ENCODE measurements at places on chromosomes 11 and 22.
A peak's percentile ranks its signal among the peaks of the same experiment; 100 is the strongest.

- H3K36me3 ChIP-seq = no peaks in the 10 kb centered on the region
- no peak for DNase-seq
- no peak overlapping the region for H3K27ac ChIP-seq
- no peak overlapping the region for H3K4me3 ChIP-seq
Measured at GRCh38 chr22:27100789-27101188, 443.4 kb downstream of the MIAT start.

DNA sequence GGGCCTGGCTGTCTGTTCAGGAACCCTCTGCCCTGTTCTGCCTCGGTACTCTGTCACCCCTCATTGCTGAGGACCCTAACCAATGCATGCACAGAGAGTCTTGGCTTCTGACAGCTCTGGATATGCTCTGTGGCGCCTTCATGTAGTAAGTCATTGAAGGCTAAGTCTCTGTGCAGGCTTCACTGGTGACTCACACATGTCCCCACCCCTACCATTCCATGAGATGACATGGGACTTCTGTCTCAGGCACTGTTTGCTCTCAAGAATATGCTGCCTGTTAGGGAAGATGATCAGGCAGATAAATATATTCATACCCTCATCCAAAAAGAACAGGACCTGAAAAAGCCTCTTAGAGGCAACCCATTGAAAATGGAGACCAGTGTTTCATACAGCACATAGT is 43.6 kb upstream of the HORMAD2 start:
- no peaks in the 10 kb centered on the region for H3K36me3 ChIP-seq
- DNase-seq = peak; percentile 91
- no peaks in the 10 kb centered on the region for H3K27me3 ChIP-seq
- H3K27ac ChIP-seq = no peak overlapping the region
- peaks cover 22% of the 10 kb centered on the region for H3K4me1 ChIP-seq

GRCh38 chr11:2251138-2251537 is 19.2 kb downstream of the ASCL2 start:
- no peak overlapping the region for H3K4me3 ChIP-seq
- H3K27ac ChIP-seq = no peak overlapping the region
- H3K4me1 ChIP-seq = peaks cover 7% of the 10 kb centered on the region
- no peaks in the 10 kb centered on the region for H3K36me3 ChIP-seq
- DNase-seq = no peak

DNA sequence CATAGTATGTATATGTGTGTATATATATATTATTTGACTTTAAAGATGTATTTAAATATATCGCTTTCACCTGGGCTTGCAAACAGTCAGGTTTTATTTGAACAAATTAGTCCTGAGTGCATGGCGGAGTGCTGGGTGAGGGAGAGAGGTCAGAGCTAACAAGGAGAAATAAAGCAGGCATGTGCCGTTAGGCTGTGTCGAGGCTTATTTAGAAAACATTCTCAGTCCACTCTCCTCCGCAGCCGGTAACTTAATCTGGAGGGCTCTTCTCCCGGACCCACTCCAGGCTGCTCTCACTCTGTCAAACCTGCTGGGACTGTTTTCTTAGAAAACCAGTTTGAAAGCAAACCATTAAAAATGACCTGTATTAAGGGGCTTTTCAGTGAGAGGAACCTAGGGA is 455.9 kb downstream of the MN1 start:
- H3K27me3 ChIP-seq = no peaks in the 10 kb centered on the region
- no peak overlapping the region for H3K27ac ChIP-seq
- H3K4me1 ChIP-seq = no peaks in the 10 kb centered on the region
- DNase-seq = no peak
- H3K36me3 ChIP-seq = no peaks in the 10 kb centered on the region

GRCh38 chr11:34185926-34186841 is 80.8 kb downstream of the NAT10 start:
- peaks cover 9% of the 10 kb centered on the region for H3K4me1 ChIP-seq
- no peak overlapping the region for H3K27ac ChIP-seq
- DNase-seq = no peak

- peak overlapping the region; percentile 51 for H3K27ac ChIP-seq
- DNase-seq = no peak
- peak overlapping the region; percentile 69 for H3K4me3 ChIP-seq
- peaks cover 43% of the 10 kb centered on the region for H3K27me3 ChIP-seq
- H3K4me1 ChIP-seq = peaks cover 5% of the 10 kb centered on the region
Measured at GRCh38 chr11:2138068-2138430, 1.1 kb downstream of the IGF2 start.

DNA sequence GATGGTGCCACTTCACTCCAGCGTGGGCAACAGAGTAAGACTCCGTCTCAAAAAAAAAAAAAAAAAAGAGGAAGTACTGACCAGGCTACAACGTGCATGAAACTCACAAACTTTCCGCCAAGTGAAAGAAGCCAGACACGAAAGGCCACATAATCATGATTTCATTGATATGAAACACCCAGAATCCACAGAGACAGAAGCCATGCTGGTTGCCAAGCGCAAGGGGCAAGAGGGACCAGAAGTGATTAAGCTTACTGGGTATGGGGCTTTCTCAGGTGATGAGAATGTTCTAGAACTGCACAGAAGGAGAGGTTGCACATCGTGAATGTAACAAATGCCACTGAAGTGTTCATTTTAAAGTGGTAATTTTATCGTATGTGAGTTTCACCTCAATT is 60.9 kb downstream of the CELSR1 start:
- DNase-seq = peak; percentile 26
- no peak overlapping the region for H3K4me3 ChIP-seq
- H3K4me1 ChIP-seq = peaks cover 37% of the 10 kb centered on the region
- H3K36me3 ChIP-seq = no peaks in the 10 kb centered on the region
- H3K27me3 ChIP-seq = no peaks in the 10 kb centered on the region

- no peaks in the 10 kb centered on the region for H3K27me3 ChIP-seq
- no peak overlapping the region for H3K27ac ChIP-seq
- DNase-seq = no peak
- peaks cover 39% of the 10 kb centered on the region for H3K36me3 ChIP-seq
- H3K4me3 ChIP-seq = no peak overlapping the region
Measured at GRCh38 chr11:64253481-64253880, 2.2 kb downstream of the PLCB3 start.
